PC-3 (cell line): ENCODE measurements at places on chromosomes 7 and 10. TPM values are rescaled to one million over a fixed set of nuclear protein-coding genes. Genes with fewer than 3 reads are reported as not detected.

- no peaks in the 10 kb centered on the region for H3K36me3 ChIP-seq
- H3K4me3 ChIP-seq, result no peak overlapping the region
- H3K27ac ChIP-seq, result no peak overlapping the region
- H3K27me3 ChIP-seq, result no peaks in the 10 kb centered on the region
- H3K4me1 ChIP-seq, result no peaks in the 10 kb centered on the region
Measured at GRCh38 chr7:2000746-2001321, 231.9 kb downstream of the MAD1L1 start.

GRCh38 chr10:48957361-48958151 is 17.9 kb upstream of the LRRC18 start:
- H3K27ac ChIP-seq, result no peak overlapping the region
- peaks cover 40% of the 10 kb centered on the region for H3K27me3 ChIP-seq
- no peaks in the 10 kb centered on the region for H3K36me3 ChIP-seq
- no peak for DNase-seq
- H3K4me1 ChIP-seq, result no peaks in the 10 kb centered on the region

- H3K27ac ChIP-seq, result no peak overlapping the region
- no peak overlapping the region for H3K4me3 ChIP-seq
- no peaks in the 10 kb centered on the region for H3K4me1 ChIP-seq
- no peaks in the 10 kb centered on the region for H3K36me3 ChIP-seq
Measured at GRCh38 chr7:27944643-27945042, 204.7 kb downstream of the TAX1BP1 start.

GRCh38 chr7:7157887-7158271 is 24.5 kb upstream of the C1GALT1 start:
- peaks cover 11% of the 10 kb centered on the region; the same call in 1 of the 2 replicates for H3K4me1 ChIP-seq
- DNase-seq, result peak; percentile 22
- no peak overlapping the region for H3K27ac ChIP-seq
- H3K36me3 ChIP-seq, result no peaks in the 10 kb centered on the region

- no peak for DNase-seq
- no peak overlapping the region for H3K4me3 ChIP-seq
- H3K27me3 ChIP-seq, result no peaks in the 10 kb centered on the region
- no peaks in the 10 kb centered on the region for H3K4me1 ChIP-seq
- H3K27ac ChIP-seq, result no peak overlapping the region
Measured at GRCh38 chr7:122465296-122465695, 160.7 kb upstream of the FEZF1 start.

DNA sequence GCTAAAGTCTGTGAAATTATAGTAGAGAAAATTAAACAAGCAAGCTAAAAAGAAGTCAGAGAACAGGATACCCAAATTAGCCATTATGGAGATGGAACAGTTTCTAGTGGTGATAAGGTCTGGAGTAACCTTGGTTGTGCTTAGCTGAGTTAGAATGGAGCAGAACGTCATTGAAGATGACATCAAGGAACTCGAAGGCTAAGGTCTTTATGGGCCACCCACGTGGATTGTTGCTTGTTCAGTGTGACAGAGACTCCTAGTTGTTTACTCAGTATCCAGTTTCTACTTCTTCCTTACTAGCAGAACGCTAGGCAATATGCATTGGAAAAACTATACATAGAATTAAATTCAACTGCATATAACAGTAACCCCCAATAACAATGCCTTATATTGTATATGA is 39.7 kb downstream of the AHCYL2 start:
- no peak overlapping the region for H3K27ac ChIP-seq
- H3K27me3 ChIP-seq, result no peaks in the 10 kb centered on the region
- H3K4me1 ChIP-seq, result peaks cover 7% of the 10 kb centered on the region; the same call in 1 of the 2 replicates
- peak; percentile 45 for DNase-seq
- no peaks in the 10 kb centered on the region for H3K36me3 ChIP-seq

GRCh38 chr10:129716211-129716681 is 247.8 kb downstream of the EBF3 start:
- no peak overlapping the region for H3K4me3 ChIP-seq
- peaks cover 5% of the 10 kb centered on the region; the same call in 1 of the 2 replicates for H3K4me1 ChIP-seq
- no peak for DNase-seq
- no peaks in the 10 kb centered on the region for H3K36me3 ChIP-seq

DNA sequence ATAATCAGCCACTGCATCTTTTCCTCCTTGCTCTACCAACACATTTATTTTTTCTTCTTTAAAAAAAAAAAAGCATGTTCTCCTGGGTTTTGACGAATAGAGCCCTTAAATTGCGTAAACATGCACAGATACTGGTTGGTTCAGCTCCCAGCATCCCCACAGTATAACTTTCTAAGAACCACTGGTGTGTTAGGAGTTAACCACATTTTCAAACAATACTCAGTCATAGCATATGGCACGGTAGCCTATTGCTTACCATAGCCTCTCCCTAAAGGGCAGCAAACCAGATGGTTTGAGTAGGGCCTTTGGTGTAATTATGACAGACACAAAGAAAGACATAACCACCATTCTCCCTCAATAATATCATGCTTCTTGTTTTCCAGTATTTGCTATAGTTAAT is 145.0 kb downstream of the LRRC4 start:
- no peaks in the 10 kb centered on the region for H3K4me1 ChIP-seq
- no peak overlapping the region for H3K27ac ChIP-seq
- H3K4me3 ChIP-seq, result no peak overlapping the region
- H3K27me3 ChIP-seq, result no peaks in the 10 kb centered on the region
- no peak for DNase-seq

- no peak overlapping the region for H3K4me3 ChIP-seq
- no peaks in the 10 kb centered on the region for H3K27me3 ChIP-seq
- no peak for DNase-seq
- peaks cover 55% of the 10 kb centered on the region for H3K4me1 ChIP-seq
- H3K27ac ChIP-seq, result peak overlapping the region; percentile 83
- H3K36me3 ChIP-seq, result peaks cover 35% of the 10 kb centered on the region
Measured at GRCh38 chr7:107953265-107953923, 49.6 kb downstream of the LAMB1 start.

GRCh38 chr10:112216966-112217365 is 33.4 kb upstream of the GPAM start:
- no peak overlapping the region for H3K27ac ChIP-seq
- H3K4me1 ChIP-seq, result no peaks in the 10 kb centered on the region
- no peak overlapping the region for H3K4me3 ChIP-seq
- peaks cover 20% of the 10 kb centered on the region; the same call in 1 of the 2 replicates for H3K27me3 ChIP-seq

GRCh38 chr10:83012866-83013265 is 1126.4 kb upstream of the GHITM start:
- no peak overlapping the region for H3K27ac ChIP-seq
- no peaks in the 10 kb centered on the region for H3K36me3 ChIP-seq
- H3K27me3 ChIP-seq, result no peaks in the 10 kb centered on the region
- H3K4me3 ChIP-seq, result no peak overlapping the region

DNA sequence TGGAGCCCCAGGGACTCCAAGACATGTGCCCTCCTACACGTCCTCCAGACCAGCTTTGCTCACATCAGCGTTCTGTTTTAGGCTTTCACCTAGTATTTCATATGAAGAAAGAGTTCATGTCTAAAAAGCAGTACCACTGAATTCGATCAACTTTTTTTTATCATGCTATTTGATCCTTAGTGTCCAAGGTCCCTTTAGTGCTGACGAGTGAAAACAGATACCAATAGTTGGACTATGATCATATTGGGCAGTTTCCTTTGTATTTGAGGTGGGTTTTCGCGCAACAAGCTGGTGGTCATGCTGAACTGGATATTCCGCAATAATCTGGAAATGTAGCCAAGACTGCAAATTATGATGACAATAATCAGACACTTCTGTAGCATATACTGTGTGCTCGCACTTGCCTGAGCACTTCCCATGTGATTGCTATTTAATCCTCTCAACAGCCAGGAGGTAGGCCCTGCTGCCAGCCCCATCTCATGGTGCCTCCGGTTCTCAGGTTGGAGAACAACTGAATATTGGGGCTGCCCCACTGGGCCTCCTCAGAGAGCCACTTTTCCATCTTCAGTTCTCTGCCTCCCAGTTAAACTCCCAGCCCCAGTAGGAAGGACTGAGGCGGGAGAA is 65.9 kb downstream of the RBM20 start:
- no peak overlapping the region for H3K4me3 ChIP-seq
- DNase-seq, result no peak
- no peak overlapping the region for H3K27ac ChIP-seq
- H3K27me3 ChIP-seq, result no peaks in the 10 kb centered on the region
- H3K36me3 ChIP-seq, result no peaks in the 10 kb centered on the region

- no peaks in the 10 kb centered on the region for H3K4me1 ChIP-seq
- H3K27ac ChIP-seq, result no peak overlapping the region
- H3K36me3 ChIP-seq, result peaks cover 16% of the 10 kb centered on the region
- H3K4me3 ChIP-seq, result no peak overlapping the region
Measured at GRCh38 chr7:75050501-75050900, 23.1 kb downstream of the RCC1L start.

DNA sequence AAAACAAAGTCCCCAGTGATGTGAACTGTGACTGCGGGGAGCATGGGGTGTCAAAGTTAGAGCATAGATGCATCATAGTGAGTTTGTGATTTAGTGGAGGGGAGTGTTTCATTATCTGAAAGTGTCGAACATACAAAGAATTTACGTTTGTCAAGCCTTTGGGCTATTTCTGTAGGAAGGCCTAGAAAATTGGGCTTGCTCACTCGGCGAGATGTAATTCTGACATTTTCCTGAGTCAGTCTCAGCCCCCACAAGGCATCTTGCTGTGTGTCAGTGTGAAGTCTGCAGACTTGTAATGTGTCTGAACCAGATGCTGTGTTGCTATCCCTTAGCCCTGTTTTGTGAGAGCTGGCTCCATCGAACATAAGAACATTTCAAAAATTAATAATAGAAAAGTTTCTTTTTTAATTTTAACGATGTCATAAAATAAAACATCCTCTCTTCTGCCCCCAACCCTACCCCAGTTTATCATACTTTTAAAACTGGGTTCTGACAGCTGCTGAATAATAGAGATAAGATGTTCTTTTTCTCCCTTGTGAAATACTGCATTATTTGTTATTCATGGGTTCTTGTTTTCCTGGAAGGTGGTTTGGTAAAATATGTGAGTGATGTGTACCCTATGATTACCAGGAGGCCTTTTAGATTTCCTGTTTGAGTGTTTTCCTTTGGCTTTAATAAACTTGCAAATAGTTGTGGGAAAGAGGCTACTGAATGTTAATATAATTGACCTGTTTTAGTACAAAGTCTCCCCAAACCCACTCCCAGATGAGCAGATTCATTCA is 207.4 kb downstream of the GPR158 start:
- no peak overlapping the region for H3K4me3 ChIP-seq
- H3K36me3 ChIP-seq, result no peaks in the 10 kb centered on the region
- no peak for DNase-seq
- H3K4me1 ChIP-seq, result no peaks in the 10 kb centered on the region
- H3K27me3 ChIP-seq, result no peaks in the 10 kb centered on the region
- H3K27ac ChIP-seq, result no peak overlapping the region

DNA sequence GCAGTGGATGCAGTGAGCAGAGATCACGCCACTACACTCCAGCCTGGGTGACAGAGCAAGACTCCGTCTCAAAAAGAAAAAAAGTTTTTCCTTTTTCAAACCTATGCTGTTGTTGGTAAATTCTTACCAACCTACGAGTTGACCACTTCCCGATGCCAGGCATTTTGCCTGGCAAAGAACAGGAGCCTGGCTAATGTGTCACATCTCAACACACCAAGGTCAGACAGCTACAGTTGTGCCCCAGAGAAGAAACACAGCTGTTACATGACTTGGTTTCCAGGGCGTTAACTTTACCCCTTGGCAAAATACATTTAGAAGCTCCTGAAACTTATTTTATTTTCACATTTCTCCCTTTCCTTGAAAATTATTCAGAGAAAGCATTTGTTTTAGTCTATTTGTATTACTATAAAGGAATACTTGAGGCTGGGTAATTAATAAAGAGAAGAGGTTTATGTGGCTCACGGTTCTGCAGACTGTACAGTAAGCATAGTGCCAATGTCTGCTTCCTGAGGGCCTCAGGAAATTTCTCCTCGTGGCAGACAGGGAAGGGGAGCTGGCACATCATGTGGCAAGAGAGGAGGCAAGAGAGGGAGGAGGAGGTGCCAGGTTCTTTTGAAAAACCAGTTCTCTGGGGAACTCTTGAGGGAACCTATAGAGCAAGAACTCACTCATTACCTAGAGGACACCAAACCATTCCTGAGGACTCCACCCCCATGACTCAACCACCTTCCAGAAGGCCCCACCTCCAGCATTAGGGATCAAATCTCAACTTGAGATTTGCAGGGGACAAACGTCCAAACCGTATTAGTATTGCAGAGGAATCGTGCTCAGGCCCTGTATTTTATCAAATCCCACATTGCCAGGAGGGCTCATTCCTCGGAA is 83.3 kb downstream of the PAXIP1 start:
- no peaks in the 10 kb centered on the region for H3K4me1 ChIP-seq
- no peak overlapping the region for H3K27ac ChIP-seq
- peak; percentile 26 for DNase-seq
- no peaks in the 10 kb centered on the region for H3K36me3 ChIP-seq

GRCh38 chr10:24006741-24007140 is 202.2 kb upstream of the KIAA1217 start:
- no peak overlapping the region for H3K27ac ChIP-seq
- H3K27me3 ChIP-seq, result peaks cover 32% of the 10 kb centered on the region
- no peaks in the 10 kb centered on the region for H3K4me1 ChIP-seq
- H3K4me3 ChIP-seq, result no peak overlapping the region

DNA sequence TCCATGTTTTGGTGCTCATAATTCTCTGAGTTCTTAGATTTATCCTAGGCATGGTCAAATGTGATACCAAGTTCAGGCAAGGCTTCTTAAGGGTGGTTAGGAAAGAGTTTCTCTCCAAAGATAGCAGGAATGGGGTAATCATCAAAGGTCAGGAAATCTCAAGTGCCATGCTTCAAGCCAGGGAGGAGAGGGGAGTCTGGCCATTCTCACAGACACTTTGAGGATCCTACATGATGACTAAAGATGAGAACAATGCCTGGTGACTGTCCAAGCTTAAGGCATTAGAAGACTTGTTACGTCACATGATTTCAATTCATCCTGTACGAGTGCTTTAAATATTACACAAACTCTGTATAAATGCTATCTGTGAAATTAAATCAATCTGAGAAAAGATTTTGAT is 59.4 kb downstream of the POM121L12 start:
- no peak overlapping the region for H3K4me3 ChIP-seq
- no peak overlapping the region for H3K27ac ChIP-seq
- H3K27me3 ChIP-seq, result no peaks in the 10 kb centered on the region
- no peak for DNase-seq
- H3K4me1 ChIP-seq, result no peaks in the 10 kb centered on the region
- no peaks in the 10 kb centered on the region for H3K36me3 ChIP-seq

- no peaks in the 10 kb centered on the region for H3K27me3 ChIP-seq
- H3K27ac ChIP-seq, result no peak overlapping the region
- no peak overlapping the region for H3K4me3 ChIP-seq
- H3K36me3 ChIP-seq, result no peaks in the 10 kb centered on the region
Measured at GRCh38 chr10:64054392-64054791, 533.2 kb downstream of the REEP3 start.

- no peak overlapping the region for H3K4me3 ChIP-seq
- no peak for DNase-seq
- peaks cover 4% of the 10 kb centered on the region; the same call in 1 of the 2 replicates for H3K4me1 ChIP-seq
- H3K27ac ChIP-seq, result no peak overlapping the region
- H3K27me3 ChIP-seq, result no peaks in the 10 kb centered on the region
Measured at GRCh38 chr7:42687211-42688055, 224.4 kb downstream of the C7orf25 start.

Gene MDH2
- total RNA-seq, result 163 and 174 TPM in 2 replicates

Gene TMEM139
- 5.2 and 6.2 TPM in 2 replicates for total RNA-seq

Gene NYAP1
- total RNA-seq, result 1.2 and 1.9 TPM in 2 replicates

Gene NPTX2
- total RNA-seq, result not detected in 2 replicates

Gene ADCYAP1R1
- not detected in 2 replicates for total RNA-seq

Gene FFAR4
- 1.5 TPM in 2 replicates for total RNA-seq

Gene PTPN20
- 3.6 and 3.9 TPM in 2 replicates for total RNA-seq

Gene AKR1C8
- not detected in 2 replicates for total RNA-seq

Gene PDE6C
- not detected in 2 replicates for total RNA-seq

Gene PRKG1
- 6.3 and 7.4 TPM in 2 replicates for total RNA-seq

Gene TMEM176A
- not detected in 2 replicates for total RNA-seq
